ENCODE measurements at places on chromosomes 2 and 18.

DNA sequence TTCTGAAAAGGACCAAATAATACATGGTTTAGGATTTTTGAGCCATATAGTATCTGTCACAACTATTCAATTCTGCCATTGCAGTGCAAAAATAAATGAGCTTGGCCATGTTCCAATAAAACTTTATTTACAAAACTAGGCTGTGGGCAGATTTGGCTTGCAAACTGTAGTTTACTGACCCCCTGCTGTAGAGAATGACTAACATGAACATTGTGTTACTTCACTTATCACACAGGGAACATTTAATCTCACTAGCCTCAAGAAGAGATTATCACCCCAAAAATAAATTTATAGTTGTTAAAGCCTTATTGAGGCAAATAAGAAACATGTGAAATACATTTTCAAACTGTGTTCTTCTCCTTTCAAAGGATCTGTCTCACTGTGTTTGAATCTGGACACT is 766.2 kb downstream of the MBD2 start:
- no peak for DNase-seq

GRCh38 chr18:42574871-42575270 is 540.6 kb downstream of the RIT2 start:
- DNase-seq: no peak

GRCh38 chr2:190843890-190844699 is 36.5 kb upstream of the GLS start:
- no peak for DNase-seq

DNA sequence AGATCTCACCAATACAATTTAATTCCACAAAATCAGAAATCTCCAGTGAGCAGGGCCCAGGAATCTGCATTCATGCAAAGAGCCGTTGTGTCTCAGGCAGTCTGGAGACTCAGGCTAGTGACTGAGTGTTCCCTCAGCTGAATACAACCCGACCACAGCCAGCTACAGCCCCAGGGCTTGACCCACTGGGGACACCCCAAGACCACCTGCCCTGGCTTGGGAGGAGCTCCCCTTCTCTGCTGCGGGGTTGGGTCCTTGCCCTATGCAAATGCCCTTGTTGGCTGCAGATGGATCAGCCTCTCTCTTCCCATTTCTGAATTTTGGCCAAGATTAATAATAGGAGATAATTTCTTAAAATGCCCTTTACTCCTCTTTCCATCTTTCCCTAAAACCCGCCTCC is 157.7 kb downstream of the TWIST2 start:
- DNase-seq: no peak

GRCh38 chr2:1440581-1440980 is 27.3 kb downstream of the TPO start:
- no peak for DNase-seq

DNA sequence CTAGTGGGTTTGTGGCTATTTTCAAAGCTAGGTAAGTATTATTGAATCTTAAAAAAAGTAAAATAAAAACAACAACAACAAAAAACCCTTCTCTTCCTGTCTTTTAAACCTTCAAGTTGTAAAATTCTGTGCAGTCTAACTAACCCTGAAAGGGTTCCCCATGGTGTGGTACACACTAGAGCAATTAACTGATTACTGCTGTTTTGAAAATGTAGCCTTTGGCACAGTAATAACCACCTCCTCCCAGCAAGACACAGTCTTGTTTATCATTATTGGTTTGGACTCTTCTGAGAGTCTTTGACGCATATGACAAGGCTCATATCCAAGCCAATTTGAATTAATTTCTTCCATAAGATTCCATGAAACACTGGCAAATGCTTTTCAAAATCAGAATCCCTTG is 2184.6 kb upstream of the PIK3C3 start:
- no peak for DNase-seq

- no peak for DNase-seq
Measured at GRCh38 chr18:25979369-25980040, 110.9 kb downstream of the SS18 start.

DNA sequence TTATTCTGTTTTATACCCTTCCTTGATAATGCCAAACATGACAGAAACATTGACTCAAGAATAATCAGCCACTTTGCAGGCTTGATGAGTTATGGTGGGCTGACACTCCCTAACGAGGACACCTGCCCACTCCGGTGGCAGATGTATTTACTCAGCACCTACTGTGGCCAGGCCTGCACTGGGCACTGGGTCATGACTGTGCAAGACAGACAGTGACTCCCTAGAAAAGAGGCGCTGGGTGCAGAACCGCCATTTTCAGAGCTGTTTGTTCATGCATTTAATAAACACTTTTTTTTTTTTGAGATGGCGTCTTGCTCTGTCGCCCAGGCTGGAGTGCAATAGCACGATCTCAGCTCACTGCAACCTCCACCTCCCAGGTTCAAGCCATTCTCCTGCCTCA is 32.5 kb downstream of the SNED1 start:
- no peak for DNase-seq

Measured in B cell (primary cell).